Activated naive CD4-positive, alpha-beta T cell (primary cell): ENCODE measurements at places on chromosomes 7 and 10.

- DNase-seq = no peak
Measured at GRCh38 chr10:9900751-9901150, 1116.9 kb upstream of the CELF2 start.

DNA sequence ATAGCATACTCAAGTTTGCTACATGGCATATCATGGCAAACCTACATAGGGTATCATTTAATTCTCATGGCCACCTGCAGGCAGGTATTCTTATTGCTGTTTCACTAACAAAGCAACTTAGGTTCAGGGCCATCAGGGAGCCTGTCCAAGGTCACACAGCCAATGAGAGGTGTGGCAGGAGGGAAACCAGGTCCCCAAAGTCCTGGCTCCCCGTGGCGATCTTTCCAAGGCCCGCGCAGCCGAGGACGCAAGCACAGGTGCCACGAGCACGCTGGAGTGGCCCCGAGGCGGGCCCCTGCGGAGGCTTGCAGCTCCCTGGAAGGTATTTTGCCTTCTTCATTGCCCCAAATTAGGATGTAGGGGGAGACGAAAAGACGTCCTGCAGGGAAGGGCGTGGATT, 20.8 kb downstream of the PRKAG2 start:
- no peak for DNase-seq

GRCh38 chr7:155338632-155339320, 41.1 kb downstream of the INSIG1 start:
- DNase-seq = no peak

DNA sequence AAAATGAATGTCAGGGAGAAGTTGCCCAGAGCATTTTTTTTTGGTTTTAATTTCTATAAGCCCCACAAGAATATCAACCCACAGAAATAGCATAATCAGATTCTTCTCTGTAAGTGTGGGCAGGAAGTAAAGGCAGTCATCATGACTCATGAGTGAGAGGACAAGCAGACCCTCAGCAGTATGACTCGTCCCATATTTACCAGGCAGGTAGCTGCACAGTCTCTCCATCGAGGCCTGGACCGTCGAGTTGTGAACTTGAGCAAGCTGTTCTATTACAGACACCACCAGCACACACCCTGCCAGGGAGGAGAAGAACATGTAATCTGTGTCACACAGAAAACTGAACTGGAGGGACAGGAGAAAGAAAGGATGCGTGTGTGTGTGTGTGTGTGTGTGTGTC, 37.8 kb downstream of the AOAH start:
- no peak for DNase-seq

- DNase-seq = no peak
Measured at GRCh38 chr10:124079864-124080263, 13.5 kb downstream of the CHST15 start.

DNA sequence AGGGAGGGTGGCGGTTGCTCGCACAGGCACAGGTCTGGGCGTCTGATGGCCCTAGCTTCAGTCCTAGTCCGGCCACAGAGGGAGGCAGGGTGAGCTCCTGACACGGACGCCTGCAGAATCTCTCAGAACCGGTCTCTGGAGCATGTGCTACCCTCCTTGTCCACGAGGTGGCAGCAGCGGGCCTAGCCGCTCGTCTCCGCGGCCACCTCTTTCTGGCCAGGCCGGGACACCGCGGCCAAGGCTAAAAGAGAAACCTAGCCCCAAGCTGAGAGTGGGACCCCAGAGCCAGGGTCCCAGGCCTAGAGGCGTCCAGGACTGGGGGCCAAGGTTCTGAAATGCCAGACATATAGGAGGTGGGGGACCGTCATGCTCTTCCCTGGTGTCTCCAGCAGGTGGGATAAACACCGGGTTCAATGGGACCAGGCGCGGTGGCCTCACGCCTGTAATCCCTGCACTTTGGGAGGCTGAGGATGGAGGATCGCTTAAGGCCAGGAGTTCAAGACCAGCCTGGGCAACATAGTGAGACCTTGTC, 3.2 kb upstream of the LAT2 start:
- DNase-seq = peak; percentile 75

- peak; percentile 5 for DNase-seq
Measured at GRCh38 chr7:94436018-94436604, 41.4 kb downstream of the COL1A2 start.
